ENCODE measurements at places on chromosomes 12 and 14.

DNA sequence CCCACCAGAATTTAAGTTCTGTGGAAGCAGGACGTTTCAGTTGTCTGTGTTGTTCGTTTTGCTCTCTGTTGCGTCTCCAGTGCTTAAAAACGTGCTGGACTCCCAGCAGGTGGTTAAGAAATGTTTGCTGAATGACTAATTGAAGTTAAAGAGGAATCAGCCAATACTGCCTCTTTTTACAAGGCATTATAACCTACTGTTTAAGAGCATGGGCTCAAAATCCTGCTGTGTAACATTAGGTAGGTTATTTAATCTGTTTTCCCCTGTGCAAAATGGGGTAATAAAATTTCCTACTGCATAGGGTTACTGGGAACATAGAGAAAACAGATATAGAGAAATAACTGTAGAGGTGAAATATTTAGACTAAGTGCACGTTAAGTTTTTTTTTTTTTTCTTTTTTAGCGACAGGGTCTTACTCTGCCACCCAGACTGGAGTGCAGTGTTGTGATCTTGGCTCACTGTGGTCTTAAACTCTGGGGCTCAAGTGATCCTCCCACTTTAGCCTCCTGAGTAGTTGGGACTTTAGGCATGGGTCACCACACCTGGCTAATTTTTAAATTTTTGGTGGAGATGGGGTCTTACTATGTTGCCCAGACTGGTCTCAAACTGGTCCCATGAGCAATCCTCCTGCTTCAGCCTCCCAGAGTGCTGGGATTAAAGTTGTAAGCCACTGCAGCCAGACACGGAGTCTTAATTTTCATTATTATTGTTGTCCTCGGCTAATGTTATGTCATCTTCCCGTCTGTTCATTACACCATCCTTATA is 139.4 kb upstream of the PRICKLE1 start:
- DNase-seq: no peak

- peak; percentile 64 for DNase-seq
Observed at GRCh38 chr12:55760663-55761062, 17.7 kb downstream of the GDF11 start.

DNA sequence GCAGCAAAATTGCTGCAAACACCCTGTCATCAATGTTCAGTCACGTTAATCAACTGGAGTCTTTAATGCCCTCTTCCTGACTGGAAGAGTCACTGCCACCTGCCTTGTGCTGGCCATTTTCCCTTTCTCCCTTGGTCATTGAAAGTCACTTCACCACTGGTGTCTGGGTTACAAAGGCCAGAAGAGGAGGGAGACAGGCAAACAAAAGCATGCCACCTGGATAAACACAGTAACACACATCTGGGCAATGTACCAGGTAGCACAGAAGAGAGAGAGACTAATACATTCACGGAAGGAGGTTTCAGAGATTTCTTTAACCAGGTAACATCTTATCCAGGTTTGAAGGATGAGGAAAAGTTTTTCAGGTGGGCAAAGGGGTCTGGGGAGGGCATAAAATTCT is 32.7 kb downstream of the GPHB5 start:
- no peak for DNase-seq

DNA sequence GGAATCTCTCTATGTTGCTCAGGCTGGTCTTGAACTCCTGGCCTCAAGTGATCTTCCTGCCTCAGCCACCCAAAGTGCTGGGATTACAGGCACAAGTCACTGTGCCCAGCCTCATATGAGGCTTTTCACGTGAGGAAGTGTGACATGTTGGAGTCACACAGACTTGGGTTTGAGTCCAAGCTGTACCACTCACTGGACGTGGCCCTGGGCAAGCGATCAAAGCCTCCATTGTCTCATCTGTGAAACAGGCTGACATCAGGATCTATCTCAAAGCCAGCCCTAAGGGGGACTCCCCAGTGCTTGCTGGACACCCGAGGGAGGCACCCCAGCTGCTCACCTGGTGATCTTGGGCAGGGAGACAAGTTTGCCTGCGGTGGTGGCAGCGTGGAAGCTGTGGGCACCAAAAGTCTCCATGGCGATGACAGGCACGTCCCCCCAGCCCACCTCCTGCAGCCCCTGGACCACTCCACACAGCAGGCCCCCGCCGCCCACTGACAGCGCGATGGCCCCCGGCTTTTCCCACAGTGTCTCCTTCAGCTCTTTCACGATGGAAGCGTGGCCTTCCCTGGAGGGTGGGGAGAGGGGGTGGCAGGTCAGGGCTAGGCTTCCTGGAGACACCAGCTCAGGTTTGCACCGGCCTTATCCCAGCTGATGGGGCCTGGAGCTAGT is 6.7 kb downstream of the SDS start:
- DNase-seq: no peak

DNA sequence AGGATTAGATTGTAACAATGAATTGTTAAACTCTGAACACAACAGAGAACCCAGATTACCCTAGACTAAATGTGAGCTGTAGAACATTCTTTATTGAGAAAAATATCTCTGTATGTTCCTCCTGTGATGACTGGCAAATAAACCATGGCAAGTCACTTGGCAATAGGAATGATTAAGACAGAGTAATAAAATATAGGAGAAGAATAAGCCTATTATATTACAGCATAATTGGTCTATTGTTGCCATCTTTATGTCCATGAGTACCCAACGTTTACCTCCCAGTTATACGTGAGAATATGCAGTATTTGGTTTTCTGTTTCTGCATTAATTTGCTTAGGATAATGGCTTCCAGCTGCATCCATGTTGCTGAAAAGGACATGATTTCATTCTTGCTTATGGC is 211.2 kb upstream of the AVPR1A start:
- no peak for DNase-seq

DNA sequence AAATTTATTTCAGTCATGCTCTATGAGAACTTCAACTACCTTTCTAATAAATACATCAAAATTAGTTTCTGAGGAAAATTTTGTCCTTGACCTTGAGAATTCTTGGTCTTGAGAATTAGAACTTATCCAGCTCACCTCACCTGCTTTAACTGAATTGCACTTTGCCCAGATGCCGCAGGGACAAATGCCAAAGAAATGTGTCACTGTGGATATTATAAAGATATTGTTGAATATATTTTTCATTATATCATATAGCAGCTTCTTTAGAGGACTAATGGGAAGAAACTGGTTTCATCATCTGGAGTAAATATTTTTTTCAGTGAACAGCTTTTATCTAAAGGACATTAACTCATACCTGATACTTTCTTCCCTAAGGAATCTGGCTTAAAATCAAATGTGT is 54.1 kb downstream of the LRP6 start:
- DNase-seq: no peak

GRCh38 chr12:109423392-109423791 is 53.7 kb downstream of the KCTD10 start:
- no peak for DNase-seq

GRCh38 chr12:55789171-55789570 is 28.4 kb downstream of the SARNP start:
- DNase-seq: no peak

- DNase-seq: no peak
Observed at GRCh38 chr14:100498068-100498467, 89.1 kb downstream of the BEGAIN start.

GRCh38 chr12:28340261-28341045 is 150.2 kb downstream of the CCDC91 start:
- DNase-seq: no peak

GRCh38 chr14:86799244-86799647 is 1193.7 kb downstream of the GALC start:
- no peak for DNase-seq

- no peak for DNase-seq
Observed at GRCh38 chr12:111293266-111294009, 75.5 kb downstream of the PHETA1 start.

DNA sequence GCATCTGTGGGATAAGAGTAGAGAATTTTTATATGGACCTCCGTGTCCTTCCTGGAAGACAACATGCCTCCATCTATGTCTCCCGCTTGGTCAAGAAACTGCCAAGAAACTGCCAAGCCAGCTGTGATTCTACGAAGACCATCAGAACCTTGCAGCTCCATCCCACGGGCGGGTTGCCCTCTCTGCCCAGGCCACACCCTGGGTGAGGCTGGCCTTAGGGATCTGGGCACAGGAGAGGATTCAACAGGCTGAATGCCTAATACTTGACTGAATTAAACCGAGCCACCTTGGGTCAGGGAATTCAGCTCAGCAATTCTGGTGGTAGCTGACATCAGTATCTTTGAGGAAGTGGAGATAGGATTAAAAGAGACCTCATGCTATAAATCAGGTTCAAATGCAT is 37.8 kb upstream of the FOS start:
- no peak for DNase-seq

GRCh38 chr12:6140651-6141447 is 16.4 kb upstream of the VWF start:
- peak; percentile 7 for DNase-seq

GRCh38 chr14:68215629-68216028 is 396.1 kb downstream of the RAD51B start:
- no peak for DNase-seq

GRCh38 chr14:30849354-30849753 is 25.0 kb upstream of the COCH start:
- no peak for DNase-seq

- DNase-seq: no peak
Observed at GRCh38 chr14:93987376-93987775, 9.7 kb upstream of the CCDC197 start.

DNA sequence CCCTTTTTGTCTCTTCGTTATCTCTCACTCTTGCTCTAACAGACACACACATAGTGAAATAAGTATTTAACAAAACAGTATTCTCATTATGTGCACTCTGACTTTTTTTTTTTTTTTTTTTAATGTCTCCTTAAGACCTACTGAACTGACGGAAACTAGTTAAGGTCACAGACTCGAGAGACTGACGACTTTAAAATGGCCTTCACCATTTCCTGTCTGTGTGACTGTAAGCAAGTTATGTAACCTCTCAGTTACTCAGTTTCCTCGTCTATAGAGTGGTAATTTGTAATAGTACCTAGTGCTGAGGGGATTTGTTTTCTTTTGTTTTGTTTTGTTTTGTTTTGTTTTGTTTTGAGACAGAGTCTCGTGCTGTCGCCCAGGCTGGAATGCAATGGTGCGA is 284.8 kb downstream of the FBXL14 start:
- no peak for DNase-seq

- no peak for DNase-seq
Observed at GRCh38 chr14:92702441-92702918, 45.9 kb downstream of the LGMN start.

DNA sequence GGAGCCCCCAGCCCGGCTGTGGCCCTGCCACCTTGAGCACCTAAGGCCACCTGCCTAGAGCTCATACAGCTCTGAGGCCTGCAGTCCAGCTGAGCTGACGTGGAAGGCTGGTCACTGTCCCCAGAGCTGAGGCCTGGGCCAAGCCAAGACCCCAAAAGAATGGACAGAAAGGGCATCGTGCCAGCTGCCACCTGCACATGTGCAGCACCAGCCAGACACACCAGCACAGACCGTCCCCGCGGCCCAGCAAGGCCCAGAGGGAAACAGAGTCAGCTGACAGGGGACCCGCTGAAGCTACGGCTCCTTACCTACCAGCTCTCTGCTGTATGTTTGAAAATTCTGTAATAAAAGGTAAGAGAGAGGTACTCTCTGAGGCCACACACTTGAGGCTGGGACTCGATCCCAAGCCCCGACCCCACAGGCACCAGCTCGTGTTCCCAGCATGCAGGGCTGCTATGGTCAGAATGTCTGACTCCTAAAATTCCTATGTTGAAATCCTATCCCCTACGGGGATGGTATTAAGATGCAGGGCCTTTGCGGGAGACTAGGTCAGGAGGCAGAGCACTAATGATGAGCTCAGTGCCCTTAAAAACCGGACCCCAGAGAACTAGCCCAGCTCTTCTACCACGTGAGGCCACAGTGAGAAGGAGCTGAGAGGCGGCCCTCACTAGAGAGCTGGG is 25.4 kb downstream of the BRF1 start:
- no peak for DNase-seq

- no peak for DNase-seq
Observed at GRCh38 chr12:47591795-47592194, 114.0 kb downstream of the RPAP3 start.

DNA sequence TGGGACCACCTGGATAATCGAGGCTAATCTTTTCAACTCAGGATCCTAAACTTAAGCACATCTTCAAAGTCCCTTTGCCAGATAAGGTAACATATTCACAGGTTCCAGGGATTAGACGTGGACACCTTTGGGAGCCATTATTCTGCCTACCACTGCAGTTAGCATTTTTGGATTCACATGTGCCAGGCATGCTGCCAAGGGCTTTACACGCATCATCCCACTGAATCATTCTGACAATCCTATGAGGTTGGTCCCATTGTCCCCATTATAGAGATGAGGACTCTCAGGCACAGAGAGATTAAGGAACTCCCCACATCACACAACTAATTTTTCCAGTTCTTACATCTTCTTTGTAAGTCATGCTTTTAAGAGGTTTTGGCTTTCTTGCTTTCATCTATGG is 34.5 kb downstream of the RTN1 start:
- no peak for DNase-seq

GRCh38 chr12:95386051-95386450 is 87.9 kb upstream of the METAP2 start:
- no peak for DNase-seq

- no peak for DNase-seq
Observed at GRCh38 chr12:127161466-127161865, 1105.5 kb upstream of the TMEM132C start.

DNA sequence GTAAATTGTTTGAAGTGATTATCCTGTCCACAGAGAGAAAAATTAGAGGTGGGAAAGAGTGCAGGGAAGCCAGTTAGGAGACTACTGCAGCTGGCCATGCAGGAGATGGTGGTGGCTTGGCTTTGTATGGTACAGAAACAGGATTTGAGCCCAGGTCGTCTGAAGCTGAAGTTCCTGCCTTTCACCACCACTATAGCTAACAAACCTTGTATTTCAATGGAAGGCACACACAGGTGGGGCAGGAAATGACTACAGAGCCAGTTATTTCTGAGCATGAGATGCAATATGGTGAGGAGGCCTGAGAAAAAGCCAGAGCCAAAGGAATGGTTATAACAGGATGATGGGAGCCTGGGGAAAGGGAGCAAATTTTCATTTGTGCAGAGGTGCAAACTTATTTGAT is 103.9 kb downstream of the BTG1 start:
- no peak for DNase-seq

DNA sequence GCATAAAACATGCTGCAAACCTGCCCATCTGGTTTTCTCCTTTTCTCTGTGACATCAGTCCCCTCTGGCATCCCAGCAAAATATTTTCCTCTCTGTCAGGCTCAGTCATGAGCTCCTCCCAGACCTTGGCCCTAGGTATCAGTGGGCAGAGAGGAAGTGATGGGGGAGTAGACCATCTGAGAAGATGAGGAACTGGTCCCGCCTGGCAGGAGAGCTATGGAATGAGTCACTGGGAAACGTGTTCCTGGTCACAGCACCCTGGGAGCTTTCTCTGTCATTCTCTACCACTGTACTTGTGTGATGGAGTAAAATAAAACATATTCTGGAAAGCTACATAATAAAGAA is 5.0 kb upstream of the SRSF9 start:
- DNase-seq: no peak

DNA sequence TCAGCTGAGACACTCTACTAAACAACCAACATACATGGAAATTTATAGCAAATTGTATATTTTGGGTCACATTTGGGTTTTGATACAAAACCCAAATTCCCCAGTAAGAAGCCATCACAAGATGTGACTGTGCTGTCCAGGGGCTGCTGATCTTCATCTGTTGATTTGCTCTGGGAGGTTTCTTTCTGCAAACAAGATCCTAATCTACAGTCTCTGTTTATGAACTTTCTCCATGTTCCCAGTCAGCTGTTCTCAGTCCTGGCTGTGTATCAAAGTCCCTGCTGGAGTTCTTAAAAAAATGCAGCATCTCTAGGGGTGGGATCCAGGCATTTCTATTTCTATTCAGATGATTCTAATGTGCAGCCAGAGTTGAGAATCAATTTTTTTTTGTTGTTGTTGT is 85.1 kb downstream of the ATP23 start:
- no peak for DNase-seq

- DNase-seq: no peak
Observed at GRCh38 chr12:64531665-64532334, 78.5 kb upstream of the RASSF3 start.
